Stimulated activated CD4-positive, alpha-beta T cell treated with anti-CD3 and anti-CD28 coated beads, Interleukin-12 subunit alpha, Interleukin-12 subunit beta, amount 100 ng/mL, for 24 hours (primary cell): ENCODE measurements at places on chromosomes 1 and 21.

- DNase-seq: no peak
Measured at GRCh38 chr1:194485432-194485831, 1299.0 kb upstream of the B3GALT2 start.

DNA sequence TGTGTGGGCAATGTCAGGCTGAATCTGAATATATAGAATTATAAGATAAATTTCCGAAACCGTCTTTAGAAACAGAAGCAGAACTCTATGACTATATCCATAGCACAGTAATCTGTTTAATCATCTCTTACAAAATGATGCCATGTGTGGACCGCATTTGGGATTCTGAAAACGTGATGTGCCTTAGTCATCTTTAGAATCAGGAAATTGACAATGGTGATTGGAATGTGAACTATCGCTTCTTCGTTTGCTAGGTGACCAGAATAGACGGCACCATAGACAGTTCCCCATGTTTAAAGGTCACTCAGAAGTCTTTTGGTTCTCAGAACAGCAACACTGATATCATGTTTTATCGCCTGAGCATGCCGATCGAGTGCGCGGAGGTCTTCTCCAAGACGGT, 300.3 kb downstream of the ZP4 start:
- DNase-seq: no peak

DNA sequence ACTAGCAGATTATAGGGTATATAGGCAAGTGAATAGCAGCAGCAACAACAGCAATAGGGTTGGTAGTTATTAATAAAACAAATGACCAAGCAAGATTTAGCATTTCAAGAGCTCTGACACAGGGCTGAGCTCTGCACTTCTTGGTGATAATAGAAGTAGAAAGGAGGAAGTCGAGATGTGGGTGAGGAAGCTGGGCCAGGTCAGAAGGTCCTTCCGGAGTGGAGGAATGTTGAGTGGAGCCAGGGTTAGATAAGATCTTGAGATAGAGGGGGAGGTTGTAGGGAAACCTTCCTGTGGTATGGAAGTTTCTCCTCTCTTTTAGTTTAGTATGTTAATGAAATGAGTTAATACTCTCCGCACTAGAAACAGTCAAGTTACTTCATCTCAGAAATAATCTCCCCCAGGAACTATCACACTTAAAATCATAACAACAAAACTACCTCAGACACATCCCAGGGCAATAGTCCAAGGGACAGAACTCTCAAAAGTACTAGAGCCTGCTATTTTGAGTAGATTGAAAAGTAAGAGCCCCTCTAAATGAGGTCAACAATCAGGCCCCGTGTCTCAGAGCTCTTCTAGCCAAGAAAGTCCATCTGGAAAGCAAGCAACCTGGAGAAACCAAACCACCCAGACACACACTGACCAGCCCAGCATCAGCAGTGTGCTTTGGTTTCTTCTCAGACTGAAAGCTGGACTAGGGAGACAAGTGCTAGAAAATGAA, 45.4 kb upstream of the ATP1B1 start:
- no peak for DNase-seq

GRCh38 chr1:206725109-206725963, 40.6 kb downstream of the MAPKAPK2 start:
- DNase-seq: no peak

DNA sequence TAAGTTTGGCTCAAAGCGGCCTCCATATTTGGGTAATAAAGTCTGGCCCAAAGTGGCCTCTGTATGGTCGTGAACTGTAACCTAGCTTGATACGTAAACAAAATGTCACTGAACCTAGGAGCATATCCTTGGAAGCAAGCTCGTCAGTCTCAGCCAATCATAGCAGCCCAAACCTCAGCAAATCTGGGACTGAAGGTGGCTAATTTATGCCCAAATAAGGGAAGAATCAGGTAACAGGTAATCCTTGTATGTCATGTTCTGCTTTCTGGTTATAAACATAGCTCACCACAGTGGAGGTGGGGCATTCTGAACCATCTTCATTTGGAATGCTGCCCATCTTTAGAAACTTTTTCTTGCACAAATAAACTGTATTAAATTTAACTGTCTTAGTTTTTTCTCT, 281.1 kb downstream of the TTLL7 start:
- no peak for DNase-seq

DNA sequence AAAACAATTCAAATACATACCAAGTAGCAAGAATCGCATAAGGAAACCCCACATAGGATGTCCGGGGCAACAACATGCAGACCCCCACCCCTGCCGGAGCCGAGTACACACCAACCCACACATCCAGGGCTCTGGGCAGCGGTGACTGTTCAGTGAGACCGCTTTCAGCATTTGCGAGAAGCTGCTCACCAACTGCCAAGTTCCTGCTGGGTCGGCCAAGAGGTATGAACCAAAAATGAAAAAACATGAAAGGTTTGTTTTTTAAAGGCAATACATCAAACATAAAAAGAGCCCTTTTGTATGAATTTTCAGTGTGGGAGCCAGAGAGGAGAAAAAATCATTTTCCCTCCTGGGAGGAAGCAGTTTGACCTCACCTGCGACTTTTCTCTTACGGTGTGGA, 92.3 kb downstream of the SIM2 start:
- no peak for DNase-seq

GRCh38 chr1:183477986-183478781, 5.9 kb downstream of the SMG7 start:
- no peak for DNase-seq

GRCh38 chr21:46116189-46116775, 18.4 kb downstream of the COL6A2 start:
- no peak for DNase-seq

GRCh38 chr1:245475126-245475525, 320.3 kb downstream of the KIF26B start:
- DNase-seq: no peak

DNA sequence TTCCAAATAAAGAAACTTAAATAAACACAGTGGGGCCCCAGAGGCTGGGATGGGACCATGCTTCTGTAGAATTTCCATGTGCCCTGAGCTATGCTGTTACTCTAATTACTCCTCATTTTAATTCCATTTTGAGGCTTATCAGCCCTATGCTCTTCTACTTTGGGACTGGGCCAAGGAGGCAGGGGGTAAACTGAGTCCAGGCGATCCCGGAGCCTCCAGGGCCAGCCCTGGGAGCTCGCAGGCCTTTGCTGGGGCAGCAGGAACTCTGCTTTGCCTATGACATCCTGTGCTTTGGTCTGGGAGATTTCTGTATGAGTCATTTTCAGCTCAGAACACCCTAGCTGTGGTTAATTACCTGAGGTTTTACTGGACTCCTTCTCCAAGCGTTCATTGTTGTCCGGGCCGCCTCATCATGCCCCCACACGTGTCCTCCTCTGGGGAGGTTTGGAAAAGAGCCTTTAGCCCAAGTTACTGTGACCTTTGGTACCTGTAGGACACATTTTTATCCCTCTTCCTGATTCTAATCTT, 95.7 kb downstream of the RHOU start:
- no peak for DNase-seq

DNA sequence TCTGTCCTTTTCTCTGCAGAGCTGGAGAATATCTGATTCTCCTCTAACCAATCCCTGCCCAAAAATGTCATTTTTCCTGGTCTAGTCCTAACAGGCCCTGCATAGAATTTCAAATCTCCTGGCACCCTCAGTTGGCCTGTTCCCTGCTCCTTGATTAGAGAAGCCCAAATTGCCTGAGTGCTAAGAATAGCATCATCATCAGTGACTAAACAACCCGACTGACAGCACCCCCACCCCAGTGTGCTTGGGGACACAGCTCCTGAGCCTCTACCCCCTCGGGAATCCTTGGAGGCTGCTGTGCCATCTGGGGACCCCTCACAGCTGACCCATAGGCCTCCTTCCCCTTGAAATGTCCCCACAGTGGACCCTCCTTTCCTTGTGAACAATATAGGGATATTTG, 94.4 kb downstream of the DDX20 start:
- no peak for DNase-seq

DNA sequence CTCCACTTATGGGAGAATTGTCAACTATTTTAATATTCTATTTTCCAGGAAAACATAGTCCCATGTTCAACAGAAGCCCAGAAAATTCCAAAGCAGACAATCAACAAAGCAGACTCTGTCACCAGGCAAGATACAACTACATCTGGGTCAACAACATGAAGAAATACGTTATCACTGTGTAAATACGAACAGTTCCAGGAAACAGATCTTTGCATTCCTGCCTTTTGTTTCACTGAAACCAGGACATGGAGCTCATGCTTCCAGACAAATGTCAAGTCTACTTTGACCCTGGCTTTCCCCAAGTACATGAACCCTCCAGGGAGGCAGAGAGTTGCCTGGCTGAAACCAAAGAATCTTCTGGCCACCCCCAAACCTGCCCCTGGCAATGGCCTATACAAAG, 106.7 kb downstream of the SETD4 start:
- DNase-seq: no peak

GRCh38 chr1:67897270-67897949, 64.1 kb upstream of the GNG12 start:
- DNase-seq: no peak

DNA sequence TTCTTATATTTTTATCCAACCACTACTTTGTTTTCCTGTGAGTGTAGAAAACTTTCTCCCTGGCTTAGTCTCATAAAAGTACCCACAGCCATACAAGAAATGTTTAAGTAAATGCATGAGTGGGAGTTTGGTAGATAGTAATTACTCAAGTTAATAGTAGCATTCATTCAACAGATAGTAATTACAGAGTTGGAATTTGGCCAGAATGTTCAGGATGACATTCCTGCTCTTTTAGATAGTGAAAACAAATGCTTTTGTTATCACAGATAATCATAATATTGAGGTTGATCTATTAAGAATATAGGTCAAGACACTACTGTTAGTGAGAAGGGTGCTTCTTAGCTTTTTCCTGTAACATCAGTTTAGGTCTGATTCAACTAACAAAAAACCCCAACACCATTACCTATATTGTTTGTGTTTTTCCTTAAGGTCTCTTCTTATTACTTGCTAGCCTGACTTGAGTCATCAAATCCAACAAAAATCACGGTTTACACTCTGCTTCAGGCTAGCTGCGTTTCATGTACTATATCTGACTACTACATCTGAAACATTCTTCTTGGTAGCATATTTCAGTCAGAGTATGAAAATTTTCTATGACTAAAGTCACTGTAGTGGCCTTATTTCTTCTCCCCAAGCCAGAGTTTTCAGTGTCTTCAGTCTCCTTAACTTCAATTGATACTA, 163.7 kb downstream of the HS2ST1 start:
- DNase-seq: no peak

DNA sequence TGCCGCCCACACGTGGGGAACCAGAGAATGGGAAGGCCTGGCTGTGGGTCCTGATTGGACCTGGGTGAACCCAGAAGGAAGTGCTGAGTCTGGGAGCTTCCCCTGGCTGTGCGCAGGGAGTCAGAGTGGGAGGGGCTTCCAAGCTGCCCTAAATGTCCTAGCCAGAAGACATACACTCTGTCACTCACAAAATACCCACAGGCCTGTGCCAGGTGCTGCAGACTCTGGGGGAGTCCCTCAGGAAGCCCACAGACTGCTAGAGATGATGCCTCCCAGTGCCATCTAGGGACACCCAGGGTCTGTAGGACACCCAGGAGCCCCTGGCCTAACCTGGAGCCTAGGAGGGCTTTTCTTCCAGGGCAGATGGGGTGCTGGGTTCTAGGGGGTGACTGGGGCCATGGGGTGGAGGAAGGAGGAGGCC, 33.7 kb upstream of the LRP8 start:
- no peak for DNase-seq

DNA sequence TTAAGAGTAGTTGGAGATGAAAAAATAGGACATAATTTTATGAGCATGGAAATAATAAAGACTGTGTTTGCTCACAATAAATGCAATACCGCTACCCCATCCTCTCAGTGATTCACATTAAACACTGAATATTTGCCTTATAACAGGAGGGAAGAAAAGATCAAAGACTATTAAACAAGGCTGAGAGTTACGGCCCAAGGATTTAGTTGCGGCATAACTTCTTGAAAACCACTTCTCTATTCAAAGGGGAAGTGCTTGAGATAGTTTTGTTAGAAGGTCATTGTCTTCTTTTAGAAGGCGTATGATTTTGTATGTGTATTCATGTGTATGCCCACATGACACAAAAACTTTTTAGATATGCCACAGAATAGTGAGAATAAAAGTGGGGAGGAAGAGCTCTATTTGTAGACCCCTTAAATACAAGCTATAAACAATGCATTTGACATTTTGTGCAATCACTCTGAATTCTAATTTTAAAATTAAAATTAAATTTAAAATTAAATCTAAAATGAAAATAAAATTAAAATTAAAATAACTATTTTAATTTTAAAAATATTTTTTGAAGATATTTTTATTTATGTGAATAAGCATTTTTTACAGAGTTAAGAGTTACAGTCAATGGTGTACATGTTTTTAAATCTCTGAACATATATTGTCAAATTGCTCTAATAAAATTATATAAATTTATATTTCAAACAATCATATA, 986.6 kb upstream of the ADAMTS5 start:
- DNase-seq: no peak

GRCh38 chr1:224482619-224483018, 48.0 kb upstream of the WDR26 start:
- no peak for DNase-seq

DNA sequence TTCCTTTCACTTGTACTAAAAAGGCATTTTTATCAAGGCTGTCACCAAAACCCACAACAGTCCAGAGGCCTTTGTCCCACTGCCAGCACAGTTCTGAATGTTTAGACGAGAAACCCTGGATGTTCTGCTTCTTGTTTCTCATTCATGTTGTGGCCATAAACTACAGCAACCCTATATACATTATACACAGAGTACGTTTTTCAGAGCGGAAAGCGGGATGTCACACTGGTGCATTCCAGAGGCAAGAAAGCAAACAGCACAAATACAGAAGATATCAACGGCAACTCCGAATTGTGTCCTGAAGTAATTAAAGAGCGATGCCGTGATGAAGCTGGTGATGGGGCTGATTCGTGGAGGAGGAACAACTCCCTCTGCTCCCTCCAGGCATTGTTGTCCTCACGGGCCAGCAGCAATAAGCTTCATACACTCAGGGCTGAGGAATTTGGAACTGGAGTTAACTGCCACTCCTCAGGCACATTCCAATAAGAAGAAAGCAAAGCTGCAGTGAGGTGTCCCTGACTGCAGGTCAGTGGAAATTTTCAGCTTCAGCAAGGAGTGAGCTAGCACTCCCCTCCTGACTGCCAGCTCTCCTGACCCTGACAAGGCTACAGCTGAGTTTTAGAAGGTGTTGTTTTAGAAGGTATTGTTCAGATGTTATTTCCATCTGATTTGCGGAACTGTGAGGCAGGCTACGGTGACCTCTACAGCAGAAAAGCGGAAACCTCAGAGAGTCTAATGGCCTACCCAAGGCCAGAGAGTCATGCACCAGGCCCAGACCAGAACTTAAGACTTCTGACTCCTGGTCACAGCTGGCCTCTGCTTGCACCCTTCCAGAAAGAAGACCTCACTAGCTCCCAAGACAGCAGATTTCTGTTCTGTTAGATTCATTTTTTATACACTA, 149.0 kb downstream of the TGFBR3 start:
- DNase-seq: no peak

GRCh38 chr1:243783714-243784113, 66.3 kb downstream of the AKT3 start:
- DNase-seq: no peak
